ENCODE measurements at places on chromosomes 5 and 9.

- no peak for DNase-seq
Measured at GRCh38 chr9:89738137-89738932, 133.5 kb downstream of the GADD45G start.

GRCh38 chr9:79155308-79155707 lies 416.5 kb upstream of the TLE4 start:
- no peak for DNase-seq

DNA sequence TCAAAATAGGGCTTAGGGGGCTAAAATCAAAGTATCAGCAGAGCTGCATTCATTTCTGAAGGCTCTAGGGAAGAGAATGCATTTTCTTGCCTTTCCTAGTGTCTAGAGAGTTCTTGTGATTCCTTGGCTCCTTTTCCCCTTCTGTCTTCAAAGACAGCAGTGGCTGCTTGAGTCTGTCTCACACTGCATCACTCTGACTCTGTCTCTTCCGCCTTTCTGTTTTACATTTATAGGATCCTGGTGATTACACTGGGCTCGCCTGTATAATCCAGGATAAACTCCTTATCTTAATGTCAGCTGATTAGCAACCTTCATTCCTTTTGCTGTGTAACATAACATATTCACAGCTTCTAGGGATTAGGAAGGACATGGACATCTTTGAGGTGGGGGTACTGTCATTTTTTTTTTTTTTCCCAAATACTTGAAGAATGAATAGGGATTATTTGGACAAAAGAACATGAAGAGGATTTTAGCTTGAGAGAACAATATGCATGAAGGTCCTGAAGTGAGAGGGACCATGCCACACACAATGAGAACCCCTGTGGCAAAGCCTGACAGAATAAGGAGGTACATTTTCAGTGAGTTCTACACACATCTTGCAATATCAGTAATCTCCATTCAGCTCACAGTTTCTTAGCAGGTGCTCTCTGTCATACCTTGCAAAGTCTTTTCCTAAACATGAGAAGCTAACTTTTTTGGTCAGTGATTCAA lies 267.6 kb downstream of the FAM170A start:
- no peak for DNase-seq

GRCh38 chr5:40226906-40227305 lies 452.8 kb upstream of the PTGER4 start:
- no peak for DNase-seq

- no peak for DNase-seq
Measured at GRCh38 chr9:129504404-129504803, 116.5 kb downstream of the C9orf50 start.

DNA sequence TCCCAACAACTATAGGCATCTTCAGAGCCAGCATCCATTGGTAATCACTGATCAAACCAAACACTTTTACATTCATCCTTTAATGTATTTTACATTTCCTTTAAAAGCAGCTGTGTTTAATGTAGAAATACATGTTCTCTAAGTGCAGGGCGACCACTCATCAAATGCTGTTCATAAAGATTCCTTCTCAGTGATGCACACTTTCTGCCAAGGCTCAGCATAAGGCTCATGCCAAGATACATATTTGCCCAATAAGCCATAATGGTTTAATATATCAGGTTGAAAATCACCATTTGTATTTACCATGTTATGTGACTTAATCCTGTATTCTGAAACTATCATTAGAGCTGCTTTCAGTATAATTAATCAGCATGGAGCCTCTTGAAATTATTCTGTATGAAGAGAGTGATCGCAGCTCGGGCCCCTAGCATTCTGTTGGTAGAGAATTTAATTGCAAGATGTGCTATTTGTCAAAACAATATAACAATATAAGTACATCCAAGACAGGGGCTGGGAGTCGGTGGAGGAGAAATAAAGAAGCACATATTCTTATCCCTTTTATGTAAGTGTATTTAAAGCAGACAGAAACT lies 267.5 kb downstream of the EBF1 start:
- no peak for DNase-seq

- no peak for DNase-seq
Measured at GRCh38 chr5:51095486-51095885, 287.8 kb upstream of the ISL1 start.

DNA sequence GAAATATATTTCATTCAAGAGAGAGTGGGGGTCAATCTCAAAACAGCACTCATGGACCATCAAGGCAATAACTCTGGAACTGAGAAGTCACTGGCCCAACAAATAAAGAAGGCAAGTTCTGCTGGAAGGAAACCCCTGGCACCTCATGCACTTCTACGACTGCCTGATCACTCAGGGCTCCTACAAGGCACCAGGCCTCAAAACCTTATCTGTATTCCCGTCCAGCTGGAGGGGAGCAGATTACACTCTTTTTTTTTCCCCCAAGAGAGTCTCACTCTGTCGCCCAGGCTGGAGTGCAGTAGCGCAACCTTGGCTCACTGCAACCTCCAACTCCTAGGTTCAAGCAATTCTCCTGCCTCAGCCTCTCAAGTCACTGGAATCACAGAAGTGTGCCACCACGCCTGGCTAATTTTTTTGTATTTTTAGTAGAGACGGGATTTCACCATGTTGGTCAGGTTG lies 49.9 kb downstream of the P4HA2 start:
- DNase-seq: no peak

GRCh38 chr9:77927265-77927664 lies 104.3 kb downstream of the GNAQ start:
- DNase-seq: no peak

Data from activated CD4-positive, alpha-beta T cell treated with anti-CD3 and anti-CD28 coated beads, Interleukin-2, amount 50 U/mL, for 4 hours (primary cell).